ENCODE measurements at places on chromosomes 2 and 18.

DNA sequence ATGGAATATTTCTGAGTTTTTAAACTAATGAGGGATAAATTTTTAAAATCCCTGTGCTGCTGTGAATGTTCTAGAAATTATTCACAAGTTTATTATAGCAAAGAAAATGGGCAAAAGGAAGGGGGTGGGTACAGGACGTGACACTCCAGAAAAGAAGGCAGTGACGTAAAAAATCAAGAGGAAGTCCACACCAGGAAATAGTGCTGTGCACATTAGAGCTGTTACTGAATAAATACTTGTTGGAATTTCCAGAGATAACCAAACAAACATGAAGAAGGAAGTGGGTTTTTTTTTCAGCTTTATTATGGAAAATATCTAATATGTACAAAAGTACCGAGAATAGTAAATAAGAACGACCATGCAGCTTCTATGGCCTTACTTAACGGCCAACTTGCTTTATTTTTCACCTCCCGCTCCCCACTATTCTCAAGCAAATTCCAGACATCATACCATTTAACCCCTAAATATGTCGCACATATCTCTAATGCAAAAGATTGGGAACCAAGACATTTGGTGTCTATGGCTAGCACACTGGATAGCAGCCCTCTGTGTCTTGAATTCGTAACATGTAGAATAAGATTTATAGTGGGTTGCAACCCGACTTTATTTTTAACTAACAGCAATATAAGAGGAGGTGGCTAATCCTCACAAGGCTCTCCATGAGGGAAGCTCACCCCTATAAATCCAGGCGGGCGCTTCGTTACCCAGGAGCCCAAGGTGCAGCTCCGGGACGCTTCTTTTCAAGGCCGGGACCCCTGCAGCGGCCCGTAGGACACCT, 580 bp upstream of the NDUFV2 start:
- no peak for DNase-seq

- DNase-seq, result no peak
Observed at GRCh38 chr18:62125702-62126101, 61.2 kb downstream of the PIGN start.

- DNase-seq, result no peak
Observed at GRCh38 chr2:127614246-127614645, 31.7 kb upstream of the GPR17 start.

DNA sequence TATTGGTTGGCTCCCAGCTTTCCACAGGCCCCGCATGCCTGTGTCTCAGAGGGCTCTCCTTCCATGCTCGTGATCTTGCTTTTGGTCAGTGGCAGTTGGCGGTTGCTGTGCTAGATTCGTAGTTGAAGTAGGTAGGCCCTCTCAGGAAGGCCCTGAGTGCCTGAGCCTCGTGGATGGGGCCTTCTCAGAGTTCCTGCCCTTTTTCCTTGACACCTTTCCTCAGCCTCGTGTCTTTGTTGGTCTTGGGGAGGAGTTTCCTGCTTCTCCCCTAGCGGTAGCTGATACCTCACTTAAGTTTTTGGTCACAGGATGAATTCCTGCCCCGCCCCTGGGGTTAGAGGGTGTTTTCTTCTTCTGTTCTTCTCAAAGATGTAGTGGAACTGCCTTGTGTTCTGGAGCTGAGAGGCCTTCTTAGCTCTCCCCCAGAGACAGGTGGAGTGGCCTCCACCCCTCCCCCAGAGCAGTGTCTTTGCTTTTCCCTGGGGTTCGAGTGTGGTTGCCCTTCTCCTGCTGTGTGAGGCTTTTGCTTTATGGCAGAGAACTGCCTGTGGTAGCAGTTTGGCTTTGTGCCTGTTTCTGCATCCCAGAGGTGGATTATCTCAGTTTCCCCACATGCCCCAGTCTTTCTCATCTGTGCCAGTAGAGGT, 94.8 kb downstream of the ZNF407 start:
- no peak for DNase-seq

DNA sequence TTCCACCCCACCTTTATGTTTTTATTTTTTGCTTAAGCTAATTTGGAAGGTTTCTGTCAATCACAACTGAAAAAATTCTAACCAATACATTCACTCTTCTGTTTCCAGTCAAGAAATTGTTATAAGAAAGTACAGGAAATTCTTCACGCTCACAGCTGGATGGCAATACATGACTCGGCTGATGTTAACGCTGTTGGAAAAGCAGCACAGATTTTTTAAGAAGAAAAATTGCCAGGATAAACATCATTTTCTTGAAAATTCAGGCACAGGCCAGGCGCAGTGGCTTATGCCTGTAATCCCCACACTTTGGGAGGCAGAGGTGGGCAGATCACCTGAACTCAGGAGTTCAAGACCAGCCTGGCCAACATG, 46.1 kb downstream of the STPG4 start:
- DNase-seq, result no peak

DNA sequence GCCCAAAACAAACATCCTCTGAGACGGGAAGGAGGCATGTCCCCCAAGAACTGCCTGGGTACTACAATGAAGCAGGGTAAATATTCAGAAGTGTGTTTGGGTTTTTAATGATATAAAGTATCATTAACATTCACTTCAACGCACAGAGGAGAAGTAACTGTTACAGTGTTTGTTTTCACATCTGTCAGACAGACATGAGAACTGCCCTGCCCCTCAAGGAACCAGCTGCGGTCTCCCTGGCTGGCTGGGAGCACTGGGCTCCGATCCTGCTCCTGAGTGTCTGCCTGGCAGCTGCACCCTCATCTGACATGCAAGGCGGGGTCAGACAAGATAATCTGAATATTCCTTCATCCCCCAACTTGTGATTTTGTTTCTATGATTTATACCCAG, 75.6 kb downstream of the MBP start:
- DNase-seq, result no peak

- no peak for DNase-seq
Observed at GRCh38 chr2:62968168-62968567, 82.5 kb upstream of the OTX1 start.

GRCh38 chr2:101775636-101776035, 78.1 kb downstream of the MAP4K4 start:
- DNase-seq, result no peak

GRCh38 chr18:35582899-35583558, 1.5 kb downstream of the GALNT1 start:
- no peak for DNase-seq

GRCh38 chr2:182503886-182504285, 77.0 kb upstream of the PDE1A start:
- no peak for DNase-seq

DNA sequence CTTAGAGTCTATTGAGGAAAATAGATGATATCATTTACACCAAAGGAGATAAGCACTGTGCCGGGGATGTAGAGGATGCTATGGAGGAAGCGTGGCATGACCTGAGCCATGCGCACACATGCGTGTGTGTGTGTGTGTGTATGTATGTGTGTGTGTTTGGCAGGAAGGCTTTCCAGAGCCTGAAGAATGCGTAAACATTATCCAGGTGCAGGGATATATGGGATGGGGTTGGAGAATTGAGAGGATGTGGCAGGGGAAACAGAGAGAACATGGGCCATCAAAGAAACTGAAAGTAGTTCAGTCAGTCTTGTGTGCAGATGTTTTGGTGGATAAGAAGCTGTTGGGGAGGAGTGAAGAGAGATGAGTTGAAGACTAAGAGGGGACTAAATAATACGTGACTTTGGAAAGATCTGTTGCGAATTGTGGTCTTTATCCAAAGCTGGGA, 9.3 kb upstream of the STAT1 start:
- no peak for DNase-seq

- DNase-seq, result no peak
Observed at GRCh38 chr2:226904592-226904991, 68.7 kb downstream of the RHBDD1 start.

DNA sequence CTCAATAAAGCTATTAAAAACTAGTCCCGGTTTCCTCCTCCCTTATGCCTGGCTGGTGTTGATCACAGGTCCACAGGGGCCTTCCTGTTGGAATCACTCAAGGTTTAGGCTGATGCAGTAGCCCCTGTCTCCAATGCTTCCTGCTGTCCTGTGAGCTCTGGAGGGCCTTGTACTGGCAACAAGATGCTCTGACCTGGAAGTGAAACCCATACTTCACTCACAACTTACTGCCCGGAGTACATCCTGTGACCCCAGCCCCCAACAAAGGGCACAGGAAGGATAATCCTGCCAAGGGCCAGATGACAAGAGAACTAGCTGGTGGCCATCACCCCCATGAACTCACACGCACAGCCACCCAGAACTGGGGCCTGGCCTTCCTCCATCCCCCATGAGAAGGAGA, 50.3 kb downstream of the ZBTB7C start:
- DNase-seq, result no peak

GRCh38 chr2:133194777-133195335, 373.4 kb downstream of the NCKAP5 start:
- DNase-seq, result no peak

DNA sequence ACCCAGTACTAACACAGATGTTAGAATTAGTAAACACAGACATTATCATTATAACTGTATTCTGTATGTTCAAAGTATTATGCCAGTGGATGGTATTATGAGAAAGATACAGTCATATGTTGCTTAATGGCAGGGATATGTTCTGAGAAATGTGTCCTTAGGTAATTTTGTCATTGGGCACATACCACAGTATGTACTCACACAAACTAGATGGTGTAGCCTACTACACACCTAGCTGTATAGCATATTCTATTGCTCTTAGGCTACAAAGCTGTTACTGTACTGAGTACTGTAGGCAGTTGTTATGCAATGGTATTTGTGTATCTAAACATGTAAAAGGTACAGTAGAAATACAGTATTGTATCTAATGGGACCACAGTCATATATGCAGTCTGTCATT, 53.8 kb downstream of the GTF3C3 start:
- no peak for DNase-seq

Measured in activated T-cell treated with anti-CD3 and anti-CD28 coated beads for 1 hour (primary cell).